ENCODE measurements at places on chromosomes 12 and 14.

GRCh38 chr12:91866566-91866965 is 279.1 kb downstream of the BTG1 start:
- no peak for DNase-seq

DNA sequence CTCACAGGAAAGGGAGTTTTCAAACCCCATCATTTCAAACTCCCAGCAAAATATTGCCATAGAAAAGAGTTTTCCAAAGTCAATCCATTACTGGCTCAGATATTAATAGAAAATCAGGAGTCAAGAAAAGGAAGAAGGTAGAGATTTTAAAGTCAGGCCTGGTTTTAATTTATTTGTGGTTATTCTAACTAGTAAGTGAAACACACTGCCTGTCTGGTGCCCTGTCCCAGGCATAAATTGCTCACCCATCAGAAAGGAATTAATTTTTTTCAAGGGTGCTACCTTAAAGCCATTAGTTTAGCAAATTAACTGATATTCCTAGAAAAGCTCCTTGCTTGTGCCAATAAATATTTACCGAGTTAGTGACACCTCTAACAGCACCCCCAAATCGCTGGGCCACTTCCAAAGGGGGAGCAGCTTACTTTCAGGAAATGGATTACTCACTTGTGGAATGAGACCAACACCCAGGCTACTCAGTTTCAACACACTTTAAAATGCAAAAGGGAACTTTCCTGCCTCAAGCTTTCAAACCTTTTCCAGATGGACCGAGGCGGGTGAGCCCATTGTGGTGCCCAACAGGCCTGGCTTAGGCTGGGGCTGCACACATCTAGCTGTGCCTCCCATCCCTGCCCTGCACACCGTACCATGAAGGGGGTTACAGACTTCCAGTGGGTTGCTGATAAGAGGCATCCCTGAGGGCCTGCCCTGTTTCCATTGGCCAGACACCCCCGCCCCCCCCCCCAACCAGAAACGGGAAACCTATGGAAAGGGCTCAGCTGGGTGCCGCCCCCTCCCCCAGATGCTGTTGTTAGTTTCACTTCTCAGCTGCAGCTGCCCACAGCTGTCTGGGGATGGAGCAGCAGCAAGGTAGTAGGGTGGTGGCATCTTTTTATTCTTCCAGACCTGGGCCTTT is 117.2 kb downstream of the SAMD4A start:
- DNase-seq = no peak

- DNase-seq = no peak
Measured at GRCh38 chr14:55881577-55882241, 236.5 kb upstream of the PELI2 start.

DNA sequence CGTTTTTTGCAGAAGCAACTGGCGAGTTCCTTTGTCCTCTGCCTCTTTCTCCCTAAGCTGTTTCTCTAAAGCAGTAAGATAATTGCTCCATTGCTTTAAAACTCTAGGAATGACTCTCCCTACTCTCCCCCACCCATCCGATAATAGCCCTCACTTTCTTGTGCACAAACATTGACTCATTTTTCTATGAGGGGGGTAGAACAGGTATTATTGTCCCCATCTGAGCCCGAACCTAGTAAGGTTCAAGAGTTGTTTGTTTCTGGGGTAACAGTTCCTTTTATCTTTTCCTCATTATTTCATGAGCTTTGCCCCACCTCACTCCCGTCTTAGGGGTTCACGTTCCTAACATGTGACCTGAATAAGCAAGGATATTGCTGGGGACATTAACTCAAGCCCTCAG is 190.6 kb downstream of the EMP1 start:
- no peak for DNase-seq

DNA sequence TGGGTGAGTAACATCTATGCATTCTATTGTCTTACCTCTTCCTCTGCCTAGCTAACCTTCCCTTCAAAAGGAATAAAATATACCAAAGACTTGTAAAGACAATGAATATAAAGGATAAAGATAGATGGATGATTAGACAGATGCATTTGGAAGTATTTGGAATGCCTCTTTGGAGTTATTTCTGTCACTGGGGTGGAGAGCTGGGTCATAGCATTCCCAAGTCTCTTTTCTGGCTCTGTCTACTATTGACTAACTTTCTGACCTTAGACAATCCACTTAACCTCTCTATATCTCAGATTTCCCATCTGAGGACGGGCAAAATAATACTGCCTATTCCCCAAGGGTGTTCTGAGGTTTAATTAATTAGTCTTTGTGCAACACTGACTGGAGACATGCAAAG is 517.4 kb downstream of the DIO2 start:
- DNase-seq = no peak

- DNase-seq = no peak
Measured at GRCh38 chr12:30909349-30910037, 17.1 kb upstream of the TSPAN11 start.

Measured in activated CD4-positive, alpha-beta T cell treated with anti-CD3 and anti-CD28 coated beads, Interleukin-2, amount 50 U/mL, for 16 hours (primary cell).